ENCODE measurements at places on chromosomes 2 and 18. TPM values are rescaled to one million over a fixed set of nuclear protein-coding genes. Genes with fewer than 3 reads are reported as not detected.

- DNase-seq: no peak
These were observed 33.3 kb downstream of the NPAS2 start for GRCh38 chr2:100852999-100853908.

The TUBA3E gene
- not detected for polyA plus RNA-seq

- no peak for DNase-seq
These were observed 38.4 kb upstream of the BIN1 start for GRCh38 chr2:127145280-127145895.

GRCh38 chr2:143823296-143823695 is 694.1 kb downstream of the ARHGAP15 start:
- no peak for DNase-seq

GRCh38 chr2:101949304-101949703 is 42.5 kb upstream of the IL1R2 start:
- DNase-seq: no peak

GRCh38 chr2:990970-991369 is 40.3 kb downstream of the SNTG2 start:
- DNase-seq: no peak

The STPG4 gene
- polyA plus RNA-seq: not detected

- no peak for DNase-seq
These were observed 130.8 kb downstream of the ZNF236 start for GRCh38 chr18:76953156-76953555.

DNA sequence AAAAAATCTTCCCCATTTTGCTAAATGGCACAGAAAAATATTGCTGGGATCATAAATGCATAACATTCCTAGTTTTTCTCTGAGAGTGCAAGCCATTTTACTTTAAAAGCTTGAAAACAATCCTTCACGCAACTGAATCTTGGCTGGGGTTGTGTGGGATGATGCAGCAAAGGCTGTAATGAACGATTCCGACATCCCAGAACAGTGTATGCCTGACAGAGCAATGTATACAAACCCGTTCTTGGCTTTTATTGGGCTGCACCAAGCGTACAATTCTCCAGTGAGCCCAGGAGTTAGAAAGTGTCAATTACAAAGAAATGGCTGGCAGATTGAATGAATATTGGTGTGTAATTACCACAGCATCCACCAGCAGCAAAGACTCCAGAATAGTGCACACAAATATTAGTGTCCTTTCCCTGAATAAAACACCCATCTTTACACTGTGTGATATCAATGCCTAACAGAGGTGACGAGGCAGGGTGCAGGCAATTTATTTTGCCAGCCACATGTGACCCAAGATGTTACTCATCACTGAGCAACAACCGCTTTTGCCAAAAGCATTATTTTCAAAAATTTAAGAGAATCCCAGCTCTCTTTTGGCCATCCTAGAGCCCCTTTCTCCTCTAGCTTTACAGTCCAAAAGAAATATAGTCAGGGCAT is 578.6 kb upstream of the CHAC2 start:
- no peak for DNase-seq

- DNase-seq: no peak
These were observed 155.8 kb downstream of the INO80D start for GRCh38 chr2:205930209-205930608.

DNA sequence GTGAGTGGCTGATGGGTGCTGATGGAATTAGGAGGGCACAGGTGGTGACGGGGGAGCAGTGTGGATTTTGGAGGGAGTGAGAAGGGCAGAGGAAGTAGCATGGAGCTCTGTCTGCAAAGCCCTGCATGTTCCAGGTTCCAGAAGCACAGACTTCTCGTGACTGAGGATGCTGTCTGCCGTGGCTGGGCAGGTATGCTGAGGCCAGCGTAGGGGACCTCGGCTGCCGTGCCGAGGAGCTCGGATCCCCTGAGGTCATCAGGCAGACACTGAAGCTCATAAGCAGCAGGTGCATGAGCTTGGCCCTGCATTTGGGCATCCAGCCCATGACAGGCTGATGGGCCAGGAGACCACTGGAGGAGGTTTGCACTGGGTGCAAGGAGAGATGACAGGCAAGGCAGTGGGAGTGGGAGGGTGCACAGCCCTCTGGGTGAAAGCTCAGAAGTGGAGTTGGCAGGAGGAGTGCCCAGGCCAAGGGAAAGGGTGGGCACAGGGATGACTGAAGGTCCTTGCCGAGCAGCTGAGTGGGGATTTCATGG is 215.3 kb downstream of the SH3RF3 start:
- DNase-seq: no peak
